ENCODE measurements at places on chromosomes 16 and 17.

DNA sequence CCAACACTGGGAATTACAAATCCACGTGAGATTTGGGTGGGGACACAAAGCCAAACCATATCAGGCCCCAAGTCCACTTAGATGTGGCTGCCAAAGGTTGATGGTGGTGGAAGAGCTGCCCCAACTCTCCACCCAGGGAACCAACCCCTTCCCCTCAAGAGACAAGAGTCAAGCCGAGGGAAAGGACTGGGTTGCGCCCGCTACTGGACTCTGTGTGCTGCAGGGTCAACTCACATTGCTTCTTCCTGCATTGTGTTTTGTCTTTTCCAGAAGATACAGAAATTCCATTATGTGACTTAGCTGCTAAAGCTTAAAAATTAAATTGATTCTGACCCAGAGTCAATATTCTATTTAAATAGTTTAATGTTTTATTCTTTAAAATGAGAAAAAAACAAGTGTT, 58.5 kb downstream of the ADAMTS18 start:
- DNase-seq = peak; percentile 15

GRCh38 chr17:36705283-36705795, 104.0 kb downstream of the MRM1 start:
- no peak for DNase-seq

- DNase-seq = peak; percentile 13
These were observed 632 bp downstream of the CYBC1 start for GRCh38 chr17:82449883-82450356.

- DNase-seq = no peak
These were observed 32.6 kb downstream of the NUBP1 start for GRCh38 chr16:10776280-10776679.

DNA sequence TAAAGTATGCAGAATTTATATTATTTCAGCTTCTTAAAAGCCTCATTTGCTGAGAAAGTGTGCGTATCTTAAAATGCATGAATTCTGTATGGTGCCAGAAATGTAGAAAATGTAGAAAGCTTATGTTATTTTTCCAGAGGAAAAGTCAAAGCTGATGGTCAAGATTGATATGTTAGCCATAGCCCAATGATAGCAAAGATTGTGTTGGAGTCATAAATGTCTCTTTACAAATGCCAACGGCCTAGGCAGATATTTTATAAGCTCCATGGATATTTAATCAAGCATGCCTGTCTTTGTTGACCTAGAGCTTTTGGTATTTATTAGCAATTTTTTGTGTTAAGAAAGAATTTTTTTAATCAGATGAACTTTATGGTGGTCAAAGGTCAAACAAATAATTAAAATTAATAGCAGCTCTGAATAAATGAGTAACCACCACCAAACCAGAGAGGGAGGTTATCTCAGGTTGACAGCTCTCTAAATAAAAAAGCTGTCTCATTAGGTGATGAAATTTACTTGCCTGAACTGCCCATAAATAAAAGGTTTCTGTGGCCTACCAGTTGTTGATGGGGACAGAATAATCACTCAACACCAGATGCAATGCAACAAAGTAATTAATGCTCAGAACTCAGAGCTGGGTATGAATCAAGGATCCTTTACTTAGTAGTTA, 28.5 kb downstream of the CLEC3A start:
- DNase-seq = no peak

GRCh38 chr16:75100603-75100990, 16.0 kb downstream of the LDHD start:
- no peak for DNase-seq

GRCh38 chr17:37698132-37698910, 46.5 kb downstream of the HNF1B start:
- DNase-seq = no peak

GRCh38 chr17:62987136-62987535, 21.1 kb downstream of the TANC2 start:
- DNase-seq = no peak

DNA sequence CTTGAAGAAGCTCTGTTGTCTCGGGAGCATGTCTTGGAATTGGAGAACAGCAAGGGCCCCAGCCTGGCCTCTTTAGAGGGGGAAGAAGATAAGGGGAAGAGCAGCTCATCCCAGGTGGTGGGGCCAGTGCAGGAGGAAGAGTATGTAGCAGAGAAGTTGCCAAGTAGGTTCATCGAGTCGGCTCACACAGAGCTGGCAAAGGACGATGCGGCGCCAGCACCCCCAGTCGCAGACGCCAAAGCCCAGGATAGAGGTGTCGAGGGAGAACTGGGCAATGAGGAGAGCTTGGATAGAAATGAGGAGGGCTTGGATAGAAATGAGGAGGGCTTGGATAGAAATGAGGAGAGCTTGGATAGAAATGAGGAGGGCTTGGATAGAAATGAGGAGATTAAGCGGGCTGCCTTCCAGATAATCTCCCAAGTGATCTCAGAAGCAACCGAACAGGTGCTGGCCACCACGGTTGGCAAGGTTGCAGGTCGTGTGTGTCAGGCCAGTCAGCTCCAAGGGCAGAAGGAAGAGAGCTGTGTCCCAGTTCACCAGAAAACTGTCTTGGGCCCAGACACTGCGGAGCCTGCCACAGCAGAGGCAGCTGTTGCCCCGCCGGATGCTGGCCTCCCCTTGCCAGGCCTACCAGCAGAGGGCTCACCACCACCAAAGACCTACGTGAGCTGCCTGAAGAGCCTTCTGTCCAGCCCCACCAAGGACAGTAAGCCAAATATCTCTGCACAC, 21.2 kb downstream of the AKAP1 start:
- no peak for DNase-seq

DNA sequence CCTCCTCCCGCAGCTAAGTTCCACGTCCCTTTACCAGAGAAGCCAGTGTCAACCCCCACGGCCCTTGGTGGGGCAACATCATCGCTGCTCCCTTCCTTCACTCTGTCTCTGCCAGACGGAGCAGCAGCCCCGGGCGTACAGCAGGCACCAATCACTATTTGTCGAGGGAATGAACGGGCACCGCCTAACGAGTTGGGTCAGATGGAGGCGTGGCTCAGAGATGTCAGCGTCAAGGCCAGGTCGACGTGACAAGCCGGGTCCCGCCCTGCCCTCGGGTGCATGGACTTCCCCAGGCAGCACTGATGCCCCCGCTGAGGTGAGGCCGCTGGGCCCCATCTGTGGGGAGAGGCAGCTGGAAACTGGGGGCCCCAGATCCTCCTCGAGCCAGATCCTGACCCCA, 50.0 kb downstream of the CBFA2T3 start:
- DNase-seq = no peak

DNA sequence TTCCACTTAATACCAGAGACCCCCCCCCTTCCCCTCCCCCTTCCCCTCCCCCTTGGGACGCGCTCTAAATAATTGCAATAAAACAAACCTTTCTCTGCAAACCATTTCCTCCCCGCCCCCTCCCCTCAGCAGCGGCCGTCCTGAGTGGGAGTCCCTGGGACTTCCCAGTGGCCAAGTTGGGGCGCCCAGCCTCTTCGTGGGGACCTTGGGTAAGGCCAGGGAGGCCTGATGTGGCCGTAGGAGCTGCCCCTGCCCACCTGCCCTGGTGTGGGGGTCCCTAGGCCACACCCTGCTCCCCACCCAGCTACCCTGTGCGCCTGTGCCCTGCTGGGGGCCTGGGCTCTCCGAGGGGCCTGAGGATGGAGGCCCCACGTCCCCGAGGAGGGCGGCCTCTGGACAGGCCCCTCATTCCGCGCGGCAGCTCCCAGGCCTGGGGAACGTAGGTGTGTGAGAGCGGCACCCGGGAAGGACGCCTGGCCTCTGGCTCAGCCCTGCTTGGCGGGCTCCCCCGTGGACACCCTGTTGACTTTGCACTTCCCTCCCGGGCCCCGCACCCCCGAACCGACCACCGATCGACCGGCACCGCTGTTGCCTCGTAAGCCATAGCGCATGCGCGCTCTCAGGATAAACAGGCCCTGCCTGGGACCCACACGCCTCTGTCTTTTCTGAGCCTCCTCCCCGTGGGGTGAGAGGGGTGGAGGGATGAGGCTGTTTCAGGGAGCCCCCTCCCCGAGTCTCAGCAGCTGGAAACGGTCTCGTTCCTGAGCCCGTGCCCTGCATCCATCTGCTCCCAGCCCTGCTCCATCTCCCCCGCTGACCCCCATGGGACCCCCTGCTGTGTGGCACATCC, 9.0 kb downstream of the NTHL1 start:
- DNase-seq = no peak

- no peak for DNase-seq
These were observed 115.9 kb downstream of the DYNLRB2 start for GRCh38 chr16:80656711-80657150.

GRCh38 chr17:63693411-63694113, 6.4 kb downstream of the LIMD2 start:
- no peak for DNase-seq

GRCh38 chr16:80989801-80990200, 16.9 kb downstream of the CMC2 start:
- DNase-seq = no peak

GRCh38 chr17:76740329-76741118, 2.6 kb downstream of the MFSD11 start:
- no peak for DNase-seq

DNA sequence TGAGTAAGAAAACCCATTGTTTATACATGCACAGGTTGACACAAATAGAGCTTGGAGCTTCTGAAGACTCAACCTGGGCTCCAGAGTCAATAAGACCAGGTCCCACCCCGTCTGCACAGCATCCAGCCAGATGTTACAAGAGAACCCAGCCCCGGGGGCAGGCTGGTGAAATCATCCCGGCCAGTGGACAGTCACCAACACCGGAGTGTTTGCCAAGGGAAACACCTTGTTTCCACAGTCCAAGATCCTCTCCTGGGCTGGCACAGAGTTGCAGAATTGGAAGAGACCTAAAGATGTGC, 90.3 kb downstream of the RAB11FIP4 start:
- DNase-seq = no peak

Data from CD4-positive, alpha-beta T cell (primary cell).